ENCODE measurements at places on chromosomes 16 and 17.

DNA sequence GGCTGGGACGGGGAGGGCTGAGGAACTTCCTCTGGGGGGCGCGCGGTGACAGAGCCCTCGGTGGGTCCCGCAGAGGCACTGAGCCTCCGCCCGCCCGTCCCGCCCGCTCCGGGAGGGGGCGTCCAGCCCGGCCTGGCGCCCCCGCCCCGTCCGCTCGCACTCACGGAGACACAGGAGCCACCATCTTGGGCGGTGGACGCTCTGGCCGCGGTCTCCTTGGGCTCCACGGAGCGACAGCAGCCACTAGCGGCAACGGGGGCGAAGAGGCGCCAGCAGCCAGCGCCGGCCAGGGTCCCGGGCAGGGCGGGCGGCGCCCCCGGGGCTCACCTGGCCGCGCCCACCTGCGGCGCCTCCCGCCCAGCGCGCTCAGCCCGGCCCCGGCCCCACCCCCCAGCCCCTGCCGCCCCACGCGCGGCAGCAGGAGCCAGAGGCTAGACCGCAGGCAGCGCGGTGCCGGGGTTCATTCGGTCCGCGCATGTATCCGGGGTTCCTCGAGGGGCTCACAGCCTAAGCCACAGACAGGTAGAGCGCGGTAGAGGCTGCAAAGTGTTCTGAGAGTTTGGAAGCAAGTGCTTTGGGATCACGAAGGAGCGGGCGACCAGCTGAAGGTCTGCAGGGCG, at the start of gene C17orf113:
Gene C17orf113, minus strand, starts transcription at position 209 of the 620 bp plus-strand sequence. CDS start 7,225 bp downstream, outside the sequence.
- peak; percentile 23 for DNase-seq

DNA sequence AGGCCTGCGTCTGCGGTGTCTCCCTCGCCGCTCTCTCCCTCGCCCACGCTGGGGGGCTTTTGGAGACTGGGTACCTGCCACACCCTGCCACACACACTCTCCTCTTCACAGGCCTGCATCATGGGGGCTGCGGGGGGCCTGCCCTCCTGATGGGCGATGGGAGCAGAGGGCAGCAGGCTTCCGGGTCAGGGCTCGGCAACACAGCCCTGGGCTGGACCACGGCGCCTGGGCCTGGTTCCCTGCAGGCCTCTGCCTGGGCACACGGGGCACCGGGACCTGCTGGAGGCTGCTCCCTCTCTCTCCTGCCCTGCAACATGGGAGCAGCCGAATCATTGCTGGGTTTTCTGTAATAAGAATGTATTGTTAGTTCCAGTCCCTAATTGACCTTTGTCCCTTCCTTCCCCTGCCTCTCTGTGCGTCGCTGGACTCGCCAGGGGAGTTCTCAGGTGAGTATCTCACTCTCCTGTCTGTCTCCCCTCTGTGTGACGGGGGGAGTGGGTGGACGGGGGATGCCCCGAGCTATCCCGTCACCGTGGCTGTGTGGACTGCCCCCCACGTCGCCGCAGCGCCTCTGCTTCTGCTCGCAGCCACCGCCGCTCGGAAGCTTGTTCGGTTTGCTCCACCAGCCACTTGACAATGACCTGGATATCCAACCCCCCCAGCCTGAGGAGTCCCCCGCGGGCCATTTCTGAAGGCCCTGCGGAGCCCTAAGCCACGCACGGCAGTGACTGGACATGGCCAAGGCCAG, 13.5 kb downstream of the NME3 start:
- DNase-seq = no peak

GRCh38 chr17:65674246-65675045, 113.0 kb upstream of the AXIN2 start:
- DNase-seq = no peak

DNA sequence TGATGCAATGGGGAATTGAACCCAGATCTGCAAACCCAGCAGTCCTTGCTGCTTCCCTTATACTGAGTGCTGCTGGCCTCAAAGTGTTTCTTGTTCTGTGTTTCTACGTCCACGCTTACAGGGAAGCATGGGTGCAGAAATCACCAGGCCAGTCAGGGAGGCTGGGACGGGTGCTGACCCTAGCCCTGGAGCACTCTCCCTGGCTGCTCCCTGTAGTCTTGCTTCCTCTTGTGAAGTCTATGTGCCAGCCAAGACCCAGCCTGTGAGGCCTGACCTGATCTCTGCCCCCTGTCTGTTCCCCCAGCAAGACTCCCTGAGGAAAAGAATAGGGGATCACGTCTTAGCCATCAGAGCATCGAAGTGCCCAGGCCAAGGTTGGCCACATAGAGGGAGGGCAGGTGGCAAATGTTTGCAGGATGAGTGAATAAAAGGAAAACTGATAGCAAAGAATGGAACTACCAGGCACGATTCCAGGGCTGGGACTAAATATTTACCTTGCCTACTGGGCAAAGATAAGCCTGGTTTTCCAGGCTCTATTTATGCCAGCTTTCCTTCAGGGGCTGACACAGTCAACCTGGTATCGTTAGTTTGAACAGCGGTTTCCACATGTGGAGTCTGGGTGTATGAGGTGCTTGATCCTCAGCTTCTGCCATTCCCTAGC, 41.2 kb upstream of the RHOT1 start:
- DNase-seq = no peak

DNA sequence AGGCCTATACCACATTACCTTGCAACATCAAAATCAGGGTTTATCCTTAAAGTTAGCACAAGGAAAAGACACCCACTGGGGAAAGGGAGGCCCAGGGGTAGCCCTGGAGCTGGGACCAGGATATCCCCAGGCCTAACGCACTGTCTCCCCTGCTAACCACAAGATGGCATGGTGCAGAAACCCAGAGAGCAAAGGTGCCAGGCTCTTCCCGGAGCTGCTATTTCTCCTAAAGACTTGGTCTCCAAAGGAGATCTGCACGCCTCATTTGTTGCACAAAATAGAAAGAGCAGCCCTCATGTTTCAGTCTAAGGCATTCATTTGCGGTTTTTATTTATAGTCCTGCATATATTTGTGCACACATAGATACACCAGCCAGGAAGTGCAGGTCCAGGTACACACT, 408.6 kb downstream of the SOX9 start:
- DNase-seq = peak; percentile 70

GRCh38 chr16:49695782-49696413, 160.0 kb downstream of the ZNF423 start:
- no peak for DNase-seq

- no peak for DNase-seq
Observed at GRCh38 chr17:82911822-82912221, 72.0 kb upstream of the ZNF750 start.

DNA sequence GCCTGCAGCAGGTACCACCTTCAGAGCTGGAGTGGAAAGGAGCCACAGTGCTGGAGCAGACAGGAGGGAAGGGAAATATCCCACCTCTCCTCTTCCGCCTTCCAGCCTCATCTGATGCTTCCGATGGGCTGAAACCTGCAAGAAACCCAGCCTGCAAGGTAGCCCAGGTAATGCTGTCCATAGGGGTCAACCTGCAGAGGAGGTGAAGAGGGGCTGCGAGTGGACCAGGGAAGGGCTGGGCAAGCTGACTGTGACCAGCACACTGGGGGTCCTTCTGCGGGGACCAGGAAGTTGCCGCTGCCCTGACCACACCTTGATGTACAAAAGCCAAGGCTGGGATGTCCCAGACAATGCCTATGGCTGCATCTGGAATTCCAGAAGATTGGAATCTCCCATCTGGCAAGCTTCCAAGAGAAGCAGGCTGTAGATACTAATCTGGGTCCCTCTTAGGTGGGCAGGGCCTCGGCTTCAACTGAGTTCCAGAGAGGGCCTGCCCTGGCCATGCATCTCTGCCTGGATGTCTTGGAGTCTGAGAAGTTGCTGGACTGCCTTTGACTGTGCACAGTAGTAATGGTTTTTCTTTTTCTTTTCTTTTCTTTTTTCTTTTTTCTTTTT, 5.8 kb downstream of the FOXL1 start:
- no peak for DNase-seq

DNA sequence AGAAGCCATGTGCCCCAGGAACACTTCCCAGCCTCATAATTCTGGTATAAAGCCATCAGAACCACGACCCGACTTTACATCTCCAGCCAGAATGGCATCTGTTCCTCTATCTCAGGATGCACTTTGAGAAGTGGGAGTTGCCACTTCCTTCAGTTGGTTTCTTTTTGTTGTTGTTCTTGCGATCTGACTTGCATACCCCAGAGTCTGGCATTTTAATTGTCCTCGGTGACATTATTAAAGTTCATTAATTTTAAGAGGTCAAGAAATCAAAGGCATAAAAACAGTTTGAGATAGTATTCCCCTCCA, 13.5 kb downstream of the MARCHF10 start:
- no peak for DNase-seq

DNA sequence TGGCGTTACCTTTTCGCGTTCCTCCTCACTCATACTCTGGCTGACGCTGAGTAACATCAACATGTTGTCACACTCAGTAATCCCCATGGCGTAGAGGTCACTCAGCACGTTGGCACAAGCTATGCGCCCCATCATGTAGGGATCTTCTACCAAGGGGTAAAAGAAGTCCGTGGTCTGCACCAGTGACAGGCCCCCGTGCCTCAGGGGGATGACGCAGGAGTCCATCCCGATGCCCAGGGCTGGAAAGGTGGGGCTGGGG, 596 bp downstream of the SEPHS2 start:
- DNase-seq = no peak

DNA sequence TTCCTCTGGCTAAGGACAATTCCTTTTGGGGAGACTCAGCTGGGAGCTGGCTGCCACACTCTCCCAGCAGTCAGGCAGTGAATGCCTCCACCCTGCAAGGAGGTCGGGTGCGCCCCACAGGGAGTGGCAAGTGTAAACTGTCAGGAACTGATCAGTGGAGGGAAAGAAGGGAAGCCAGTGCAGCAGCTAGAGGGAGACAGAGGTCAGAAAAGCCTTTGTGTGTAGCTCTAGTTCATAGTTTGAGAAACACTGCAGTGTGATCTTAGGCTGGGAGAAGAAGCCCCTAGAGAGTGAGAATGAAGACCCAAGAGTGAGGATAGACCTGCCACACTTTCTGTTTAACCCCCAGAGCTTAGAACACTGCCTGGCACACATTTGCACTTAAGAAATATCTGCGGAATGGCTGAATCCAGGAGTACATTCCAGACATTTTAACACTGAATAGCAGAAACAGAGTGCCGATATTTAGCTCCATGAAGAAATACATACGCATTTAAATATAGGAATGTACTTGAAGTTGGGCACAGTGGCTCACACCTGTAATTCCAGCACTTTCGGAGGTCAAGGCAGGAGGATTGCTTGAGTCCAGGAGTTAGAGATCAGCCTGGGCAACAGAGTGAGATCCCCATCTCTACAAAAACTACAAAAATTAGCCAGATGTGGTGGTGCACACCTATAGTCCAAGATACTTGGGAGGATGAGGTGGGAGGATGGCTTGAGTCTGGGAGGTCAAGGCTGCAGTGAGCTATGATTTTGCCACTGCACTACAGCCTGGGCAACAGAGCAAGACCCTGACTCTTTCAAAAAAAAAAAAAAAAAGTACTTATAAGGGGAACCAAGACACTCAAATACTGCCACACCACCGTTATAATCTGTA, 11.1 kb upstream of the SLC5A11 start:
- no peak for DNase-seq

- no peak for DNase-seq
Observed at GRCh38 chr17:57523926-57524632, 221.0 kb downstream of the CCDC182 start.

DNA sequence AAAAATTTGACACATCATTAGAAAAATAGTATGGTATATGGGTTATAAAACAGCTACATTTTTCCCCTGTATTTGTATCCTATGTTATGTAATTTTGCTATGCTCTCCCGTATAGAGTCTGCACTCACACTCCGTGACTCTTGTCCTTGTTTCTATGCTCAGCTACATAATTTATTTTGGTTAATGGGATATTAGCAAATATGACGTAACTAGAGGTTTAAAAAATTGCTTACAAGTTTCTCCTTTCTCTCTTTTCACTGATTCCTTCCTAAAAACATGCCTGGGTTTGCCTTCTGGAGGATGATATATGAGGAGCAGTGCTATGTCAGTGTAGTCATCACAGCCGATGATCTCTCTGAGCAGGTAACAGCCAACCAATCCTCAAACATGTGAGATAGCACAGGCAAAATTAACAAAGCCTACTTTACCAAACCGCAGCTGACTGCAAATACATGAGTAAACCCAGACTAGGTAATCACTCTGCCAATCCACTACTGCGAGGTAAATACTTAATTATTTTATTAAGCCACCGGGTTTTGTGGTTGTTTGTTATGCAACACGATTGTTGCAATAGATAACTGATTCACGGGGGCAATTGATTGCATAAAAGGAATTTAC, 126.9 kb downstream of the KIF2B start:
- DNase-seq = no peak

GRCh38 chr16:7381671-7382070, 49.0 kb downstream of the RBFOX1 start:
- DNase-seq = no peak

- DNase-seq = no peak
Observed at GRCh38 chr16:58843675-58844074, 109.6 kb upstream of the GOT2 start.

- DNase-seq = no peak
Observed at GRCh38 chr17:45258981-45259380, 2.9 kb downstream of the SPATA32 start.

GRCh38 chr17:6558276-6558675, 1.9 kb upstream of the PITPNM3 start:
- no peak for DNase-seq

DNA sequence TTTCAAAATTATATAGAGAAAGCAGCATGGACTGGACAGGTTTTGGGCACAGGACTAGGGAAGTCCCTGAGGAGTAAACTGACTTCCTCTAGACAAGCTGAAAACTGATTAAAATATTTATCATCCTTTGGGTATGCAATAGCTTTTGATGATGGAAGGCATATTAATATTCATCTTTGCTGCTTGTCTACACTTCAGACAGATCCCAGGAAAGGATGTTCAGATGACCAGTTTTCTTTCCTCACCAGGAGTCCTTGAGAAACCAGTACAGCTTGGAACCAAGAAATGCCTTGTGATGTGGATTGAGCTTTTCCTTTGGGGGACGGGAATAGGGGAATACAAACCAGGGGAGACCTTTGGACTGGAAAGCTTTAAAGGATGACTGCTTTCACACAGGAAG, 195.5 kb downstream of the FTO start:
- no peak for DNase-seq

DNA sequence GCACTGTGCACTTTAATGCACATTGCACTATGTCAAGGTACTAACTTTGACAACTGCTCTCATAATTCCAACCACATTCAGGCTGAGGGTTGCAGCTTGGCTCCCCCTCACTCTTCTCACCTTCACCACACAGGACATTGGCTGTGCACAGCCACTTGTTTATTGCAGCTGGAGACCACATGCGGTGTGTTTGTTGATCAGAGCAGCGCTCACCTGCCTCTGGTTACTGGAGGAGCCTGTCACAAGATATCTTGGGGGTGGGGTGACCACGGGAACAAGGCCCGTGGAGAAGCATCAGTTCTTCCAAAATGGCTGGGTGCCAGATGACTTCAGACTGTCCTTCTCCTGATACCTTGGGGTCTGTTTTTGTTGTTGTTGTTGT, 10.6 kb upstream of the CCL5 start:
- DNase-seq = no peak

GRCh38 chr17:74729368-74729767, 7.7 kb upstream of the RAB37 start:
- no peak for DNase-seq

DNA sequence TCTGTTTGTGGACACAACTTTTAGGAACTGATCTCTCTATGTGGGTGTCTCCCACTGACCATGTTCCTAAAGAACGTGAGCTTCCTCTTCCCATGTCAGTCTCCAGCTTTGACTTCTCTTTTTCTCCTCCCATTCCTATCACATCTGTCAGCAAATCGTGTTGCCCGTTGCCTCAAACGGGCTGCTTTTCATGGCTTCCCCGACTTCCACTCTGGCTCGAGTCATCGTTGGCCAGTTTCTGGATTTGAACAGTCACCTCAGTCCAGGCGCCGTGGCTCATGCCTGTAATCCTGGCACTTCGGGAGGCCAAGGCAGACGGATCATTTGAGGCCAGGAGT, 5.4 kb downstream of the ABCC1 start:
- no peak for DNase-seq
